ENCODE measurements at places on chromosomes 5 and 9.

GRCh38 chr9:71032779-71033178, 88.6 kb downstream of the TRPM3 start:
- no peak for DNase-seq

DNA sequence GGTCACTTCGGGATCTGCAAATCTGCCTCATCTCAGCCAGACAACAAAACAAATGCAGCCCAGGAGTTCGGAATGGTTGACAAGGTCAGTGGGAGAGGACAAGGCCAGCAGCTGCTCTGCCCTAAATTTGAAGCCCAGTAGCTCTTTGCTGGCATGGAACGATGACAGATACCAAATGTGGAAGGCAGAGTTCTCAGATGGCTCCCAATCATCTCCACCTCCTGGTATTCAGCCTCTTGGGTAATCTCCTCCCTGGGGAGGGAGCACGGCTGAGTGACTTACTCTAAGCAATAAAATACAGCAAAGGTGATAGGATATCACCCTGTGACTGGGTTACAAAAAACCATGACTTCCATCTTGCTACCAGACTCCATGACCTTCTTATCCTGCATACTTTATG, 172.8 kb downstream of the ENTREP1 start:
- no peak for DNase-seq

DNA sequence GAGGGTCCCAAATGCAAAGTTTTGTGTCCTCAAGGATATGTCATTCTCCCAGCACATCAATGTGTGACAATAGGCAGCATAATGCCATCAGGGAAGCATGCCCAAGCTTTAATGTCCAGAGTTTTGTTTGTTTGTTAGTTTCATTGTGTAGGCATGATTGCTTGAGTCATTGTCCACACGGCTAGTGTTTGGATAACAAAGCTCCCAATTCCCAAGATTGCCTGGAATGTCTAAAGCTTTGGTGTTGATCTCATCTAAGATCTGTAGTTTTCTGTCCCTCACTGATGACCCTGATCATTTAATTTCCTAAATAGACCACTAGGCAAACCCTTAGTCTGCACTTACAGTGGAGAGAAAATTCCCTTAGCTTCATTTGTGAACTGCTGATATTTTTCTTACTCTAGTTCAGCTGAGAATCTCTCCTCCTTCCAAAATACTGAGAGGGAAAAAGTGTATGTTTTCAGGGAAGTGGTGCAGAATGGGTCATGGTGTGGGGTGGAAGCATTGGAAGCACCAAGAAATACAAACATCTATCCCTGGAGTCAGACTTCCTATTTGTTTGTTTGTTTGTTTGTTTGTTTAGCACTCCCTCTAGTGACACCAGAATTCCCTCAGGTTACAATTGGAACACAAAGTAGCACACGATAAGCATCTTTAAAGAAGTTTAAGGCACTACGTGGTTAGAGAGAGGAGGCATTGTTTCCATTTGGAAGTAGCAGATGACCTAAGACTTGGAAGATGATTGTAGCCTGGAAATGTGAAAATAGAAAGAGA, 127.1 kb downstream of the PRDM6 start:
- DNase-seq: no peak

DNA sequence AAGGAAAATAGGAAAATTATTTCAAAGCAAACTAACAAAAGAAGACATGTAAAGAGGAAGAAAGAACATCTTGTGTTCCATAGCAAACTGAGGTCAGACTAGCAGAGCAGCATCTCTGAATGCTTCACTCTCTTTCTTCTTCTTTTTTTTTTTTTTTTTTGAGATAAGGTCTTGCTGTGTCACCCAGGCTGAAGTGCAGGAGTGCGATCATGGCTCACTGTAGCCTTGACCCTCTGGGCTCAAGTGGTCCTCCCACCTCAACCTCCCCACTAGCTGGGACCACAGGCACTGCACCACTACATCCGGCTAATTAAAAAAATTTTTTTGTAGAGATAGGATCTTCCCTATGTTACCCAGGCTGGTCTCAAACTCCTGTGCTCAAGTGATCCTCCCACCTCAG, 36.6 kb downstream of the MELK start:
- no peak for DNase-seq

DNA sequence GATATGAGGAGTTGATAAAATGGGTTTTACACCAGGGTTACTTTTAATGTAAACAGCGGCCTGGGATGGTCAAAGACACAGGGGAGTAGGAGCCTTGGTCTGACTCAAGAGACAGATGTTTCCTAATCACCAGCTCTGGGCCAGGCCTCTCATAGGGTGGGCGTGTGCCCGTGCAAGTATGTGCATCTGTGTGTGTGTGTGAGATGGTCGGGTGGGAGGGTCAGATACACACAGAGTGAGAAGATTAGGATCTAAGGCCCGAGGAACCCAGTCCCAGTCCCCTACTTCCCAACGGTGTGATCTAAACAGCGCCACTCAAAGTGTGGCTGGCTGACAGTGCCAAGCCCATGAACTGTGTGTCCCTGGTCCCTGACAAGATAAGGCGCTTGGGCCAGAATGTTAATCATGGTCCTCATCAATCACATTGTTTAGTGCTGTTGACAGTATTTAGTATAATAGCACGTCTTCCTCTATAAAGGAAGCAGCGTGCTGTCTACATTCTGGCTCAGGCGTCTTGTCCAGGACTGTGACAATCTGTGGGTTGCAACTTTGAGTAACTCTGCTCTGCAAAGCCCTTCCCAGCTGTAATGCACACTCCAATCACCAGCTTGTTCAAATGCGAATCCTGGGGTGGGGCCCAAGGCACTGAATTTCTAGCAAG, 173.7 kb downstream of the DAB2IP start:
- no peak for DNase-seq

GRCh38 chr9:137611623-137612609, 6.4 kb downstream of the ARRDC1 start:
- no peak for DNase-seq

DNA sequence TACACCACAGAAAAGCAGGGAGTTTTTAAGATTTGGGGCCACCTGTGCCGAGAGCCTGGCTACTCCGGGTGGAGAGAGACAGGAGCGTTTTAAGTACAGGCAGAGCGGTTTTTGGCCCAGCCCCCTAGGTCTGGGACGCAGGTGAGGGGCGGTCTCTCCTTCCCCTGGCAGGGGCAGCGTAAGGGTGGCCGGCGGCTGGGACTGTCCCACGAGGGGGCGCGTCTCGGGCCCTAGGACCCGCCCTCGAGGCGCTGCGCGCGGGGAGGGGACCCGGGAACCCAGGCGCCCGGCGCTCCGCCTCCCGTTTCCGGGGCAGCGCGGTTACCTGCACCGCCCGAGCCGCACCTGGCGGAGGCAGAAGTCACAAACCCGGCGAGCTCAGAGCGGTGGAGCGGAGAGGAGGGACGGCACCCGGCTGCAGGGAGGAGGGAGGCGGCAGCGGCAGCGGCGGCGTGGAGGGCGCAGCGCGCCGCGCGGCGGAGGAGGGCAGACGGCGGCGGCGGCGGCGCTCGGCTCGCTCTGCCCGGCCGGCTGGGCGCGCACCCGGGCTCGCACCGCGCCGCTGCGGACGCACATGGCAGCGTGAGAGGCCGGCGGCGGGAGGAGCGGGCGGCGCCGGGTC, at the start of gene WWC1:
Gene WWC1, plus strand, starts transcription at position 304 of the 622 bp plus-strand sequence. CDS start 508 bp downstream, outside the sequence.
- peak; percentile 56 for DNase-seq

DNA sequence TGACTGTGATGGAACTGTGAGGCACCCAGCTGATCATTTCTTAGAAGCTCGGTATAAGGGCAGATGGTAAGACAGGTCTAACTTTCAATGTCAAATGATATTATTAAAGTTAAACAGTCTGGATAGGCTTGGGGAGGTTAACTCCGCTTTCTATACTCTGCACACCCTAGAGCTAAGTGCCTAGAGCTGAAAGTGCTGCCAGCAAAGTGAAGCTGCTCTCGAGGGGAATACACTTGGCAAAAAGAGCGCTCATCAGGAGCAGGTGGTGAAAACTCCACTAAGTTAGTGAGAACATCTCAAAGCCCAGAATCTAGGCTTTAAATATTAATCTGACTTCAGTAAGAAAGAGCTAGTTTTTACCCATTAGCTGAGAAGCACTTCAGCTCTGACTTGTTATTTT, 349.6 kb upstream of the SLC30A5 start:
- no peak for DNase-seq

- DNase-seq: no peak
These were observed 113.8 kb downstream of the COL5A1 start for GRCh38 chr9:134755221-134755907.

GRCh38 chr5:68285851-68286611, 70.5 kb downstream of the PIK3R1 start:
- no peak for DNase-seq

DNA sequence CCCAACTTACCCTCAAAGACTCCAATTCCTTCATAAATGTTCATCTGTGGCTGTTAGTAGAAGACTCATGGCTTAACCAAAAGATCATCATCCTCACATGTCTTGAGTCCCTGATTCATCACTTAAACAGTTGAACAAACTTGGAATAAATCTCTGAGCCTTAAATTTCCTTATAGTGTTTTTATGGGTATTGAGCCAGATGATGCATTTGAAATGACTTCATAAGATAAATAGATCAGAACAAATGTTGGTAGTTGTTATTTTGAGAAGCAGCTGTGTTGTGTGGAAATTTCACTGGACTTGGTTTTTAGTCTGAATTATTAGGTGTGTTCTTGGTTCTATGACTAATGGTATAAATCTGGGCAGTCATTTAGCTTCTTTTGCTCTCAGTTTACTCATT, 236.2 kb downstream of the NNT start:
- no peak for DNase-seq

DNA sequence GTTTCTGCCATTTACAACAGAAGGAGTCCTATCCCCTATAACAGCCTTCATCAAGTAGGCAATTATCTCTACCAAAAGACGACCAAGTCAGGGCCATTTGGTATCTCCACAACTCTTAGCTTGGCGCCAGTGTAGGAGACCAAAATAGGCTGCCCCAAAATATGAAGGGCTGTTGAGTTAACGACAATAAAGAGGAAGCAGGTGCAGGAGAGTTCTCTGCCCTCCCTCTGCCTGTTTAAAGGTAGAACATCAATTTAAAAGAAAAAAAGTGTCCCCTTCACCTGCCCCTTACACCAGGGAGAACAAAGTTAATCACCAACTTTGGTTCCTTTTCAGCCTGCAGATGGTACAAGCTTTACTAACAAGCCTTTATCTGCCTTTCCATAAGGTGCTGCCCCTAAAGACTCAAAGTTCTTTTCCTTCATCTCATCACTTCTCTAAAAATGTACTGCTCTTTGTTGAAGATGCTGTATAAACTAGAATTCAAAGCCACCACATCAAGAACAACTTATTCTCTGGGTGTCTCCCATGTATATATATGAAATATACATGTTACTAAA, 33.3 kb downstream of the PPP1R2B start:
- no peak for DNase-seq
